ENCODE measurements at places on chromosomes 3 and 15.

GRCh38 chr15:98772895-98773294 is 124.6 kb downstream of the IGF1R start:
- DNase-seq = no peak

GRCh38 chr3:101202640-101203039 is 117.7 kb downstream of the IMPG2 start:
- DNase-seq = no peak

- DNase-seq = no peak
These were observed 9.4 kb upstream of the P2RY1 start for GRCh38 chr3:152825566-152825965.

DNA sequence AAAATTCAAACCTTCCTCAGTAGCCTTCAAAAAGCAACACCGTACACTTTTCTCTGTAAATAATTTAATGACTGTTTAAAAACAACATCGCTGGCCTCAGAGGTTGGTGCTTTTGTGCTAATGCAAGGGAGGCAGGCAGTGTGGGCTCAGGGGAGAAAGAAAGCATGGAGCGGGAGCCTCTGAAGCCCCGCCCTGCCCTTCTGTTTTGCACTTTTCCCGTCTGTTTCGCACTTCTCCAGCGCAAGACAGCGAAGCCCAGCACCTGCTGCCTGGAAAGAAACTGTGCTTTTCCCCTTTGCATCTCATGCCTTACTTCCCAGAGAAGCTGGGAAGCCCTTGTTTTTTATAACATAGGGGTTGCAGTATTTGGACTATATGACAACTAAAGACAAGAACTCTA is 23.1 kb downstream of the TRPM1 start:
- no peak for DNase-seq

- no peak for DNase-seq
These were observed 889.8 kb downstream of the MCTP2 start for GRCh38 chr15:95121191-95121590.

- no peak for DNase-seq
These were observed 19.4 kb downstream of the RASGRP1 start for GRCh38 chr15:38545179-38545578.

DNA sequence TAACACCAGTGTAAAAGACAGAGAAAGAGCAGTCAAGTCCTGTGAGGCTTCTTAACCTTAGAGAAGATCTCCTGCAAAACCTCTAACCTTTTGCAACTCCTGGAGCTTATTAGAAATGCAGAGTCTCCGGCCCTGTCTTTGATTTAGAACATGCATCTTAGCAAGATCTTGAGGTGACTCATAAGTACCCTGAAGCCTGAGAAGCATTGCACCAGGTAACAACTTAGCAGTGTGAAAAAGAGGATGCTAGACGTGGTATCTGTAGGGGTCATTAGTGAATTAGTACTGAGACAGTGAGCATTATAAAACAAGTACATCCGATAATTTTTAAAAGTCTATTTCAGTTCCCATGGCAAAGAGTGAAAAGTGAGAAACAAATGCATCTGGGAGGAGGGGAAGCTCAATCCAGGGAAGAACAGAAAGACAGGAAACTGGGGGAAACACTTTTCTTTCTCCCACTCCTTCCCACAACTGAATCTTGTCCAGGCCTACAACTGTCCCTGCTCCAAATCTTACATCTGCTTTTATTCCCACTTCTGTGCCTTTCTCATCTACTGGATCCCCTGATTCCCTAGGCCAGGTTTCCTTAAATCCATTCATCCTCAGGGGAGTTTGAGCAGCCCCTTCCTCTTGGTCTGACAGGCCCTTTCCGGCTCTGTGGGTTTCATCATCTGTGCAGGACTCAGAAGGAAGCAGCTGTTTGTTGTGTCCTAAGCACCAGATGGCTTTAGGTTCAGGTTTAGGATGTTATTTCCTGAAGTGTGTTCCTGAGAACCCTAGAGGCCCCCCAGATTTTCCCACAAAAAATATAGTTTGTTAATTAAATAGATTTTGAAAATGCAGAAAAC is 128.1 kb upstream of the IL12A start:
- no peak for DNase-seq

- no peak for DNase-seq
These were observed 18.7 kb upstream of the FOXP1 start for GRCh38 chr3:71602256-71602655.

DNA sequence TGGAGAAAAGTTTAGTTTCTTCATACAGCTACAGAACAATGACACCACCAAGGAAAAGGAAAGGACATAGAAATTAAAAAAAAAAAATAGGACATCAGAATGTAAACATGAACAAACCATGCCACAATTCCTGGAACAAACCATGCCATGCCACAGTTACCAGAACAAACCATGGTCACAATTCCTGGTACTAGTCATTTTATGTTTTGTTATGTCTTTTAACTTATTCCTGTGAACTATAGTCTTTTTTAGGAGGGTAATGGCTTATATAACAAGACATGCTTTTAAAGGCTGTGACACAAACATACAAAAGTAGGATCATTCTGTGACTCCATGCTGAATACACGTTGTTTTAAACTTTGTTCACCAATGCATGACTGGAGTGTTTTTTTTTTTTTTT is 42.8 kb downstream of the CD47 start:
- DNase-seq = no peak

DNA sequence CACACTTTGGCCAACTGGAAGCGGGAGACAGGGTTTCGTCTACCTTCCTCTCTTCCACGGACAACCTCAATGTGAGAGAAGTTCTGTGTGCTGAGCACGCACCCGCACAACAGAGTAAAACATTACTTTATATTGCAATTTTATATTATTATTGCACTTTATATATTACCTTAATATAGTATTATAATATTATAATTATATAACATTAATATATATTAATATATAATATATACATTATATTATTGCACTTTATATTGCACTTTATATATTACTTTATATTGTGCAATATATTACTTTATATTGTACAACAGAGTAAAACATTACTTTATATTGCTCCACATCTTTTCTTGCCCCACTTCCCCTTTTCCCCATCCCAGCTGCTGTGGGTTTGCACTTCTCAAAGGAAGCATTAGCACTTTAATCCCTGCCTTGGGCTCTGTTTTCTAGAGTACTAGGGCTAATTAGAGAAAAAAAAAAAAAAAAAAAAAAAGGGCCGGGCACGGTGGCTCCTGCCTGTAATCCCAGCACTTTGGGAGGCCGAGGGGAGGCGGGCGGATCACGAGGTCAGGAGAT is 76.4 kb upstream of the SLC4A7 start:
- no peak for DNase-seq

- no peak for DNase-seq
These were observed 21.2 kb downstream of the CFAP100 start for GRCh38 chr3:126415661-126416591.

DNA sequence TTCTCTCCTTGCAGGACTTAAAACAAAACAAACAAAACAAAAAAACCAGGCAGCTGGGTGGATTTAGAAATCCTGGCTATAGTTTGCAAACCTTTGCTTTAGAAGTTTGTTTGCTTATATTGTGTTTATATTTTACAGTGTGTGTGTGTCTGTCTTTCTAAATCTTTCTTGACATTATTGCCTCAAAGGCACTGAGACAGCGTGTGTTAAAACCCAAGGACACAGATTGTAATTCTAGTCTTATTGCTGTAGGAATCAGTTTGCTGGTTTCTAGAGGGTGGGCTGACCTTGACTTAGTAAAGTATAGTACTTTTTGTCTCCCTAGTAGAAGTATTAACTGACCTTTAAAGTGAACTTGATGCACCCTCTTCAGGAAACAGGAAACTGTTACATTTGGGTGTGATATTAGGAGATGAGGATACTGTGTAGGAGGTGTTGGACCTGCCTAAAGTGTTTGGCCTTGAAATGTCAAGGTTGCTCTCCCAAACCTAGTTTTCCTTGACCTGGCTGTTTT is 71.0 kb downstream of the TCF12 start:
- no peak for DNase-seq

GRCh38 chr3:132001999-132002398 is 32.8 kb downstream of the CPNE4 start:
- DNase-seq = no peak

DNA sequence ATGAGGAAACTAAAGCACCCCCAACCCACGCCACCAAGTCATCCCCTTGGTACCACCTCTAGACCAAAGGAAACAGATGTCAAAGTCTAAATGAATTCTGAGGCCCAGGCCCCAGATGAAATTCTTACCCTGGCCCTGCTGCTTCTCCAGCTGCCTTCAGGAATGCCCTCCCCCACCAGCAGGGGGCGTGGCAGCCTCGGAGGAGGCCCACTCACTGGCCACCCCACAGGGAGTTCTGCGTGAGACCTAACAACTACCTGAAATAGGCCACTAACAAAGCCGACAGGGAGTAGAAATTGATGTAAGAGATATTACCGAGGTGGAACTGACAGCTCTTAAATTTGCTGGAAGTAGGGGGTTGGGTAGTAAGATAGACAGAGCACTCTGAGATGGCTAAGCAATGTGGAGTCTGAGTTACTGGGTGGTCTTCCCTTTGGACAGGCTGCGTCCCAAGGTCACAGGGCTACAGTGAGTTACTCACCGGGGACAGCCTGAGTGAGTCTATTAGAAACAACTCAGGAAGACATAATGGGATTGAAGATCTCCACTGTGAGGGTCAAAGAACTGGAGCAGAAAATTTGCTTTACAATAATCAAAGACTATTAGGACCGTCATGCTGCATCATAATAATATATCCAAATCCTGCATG is 240.7 kb downstream of the SHOX2 start:
- peak; percentile 63 for DNase-seq

- DNase-seq = no peak
These were observed 31.2 kb upstream of the TOP2B start for GRCh38 chr3:25695731-25696420.

GRCh38 chr15:78951841-78952238 is 7.0 kb upstream of the CTSH start:
- no peak for DNase-seq

DNA sequence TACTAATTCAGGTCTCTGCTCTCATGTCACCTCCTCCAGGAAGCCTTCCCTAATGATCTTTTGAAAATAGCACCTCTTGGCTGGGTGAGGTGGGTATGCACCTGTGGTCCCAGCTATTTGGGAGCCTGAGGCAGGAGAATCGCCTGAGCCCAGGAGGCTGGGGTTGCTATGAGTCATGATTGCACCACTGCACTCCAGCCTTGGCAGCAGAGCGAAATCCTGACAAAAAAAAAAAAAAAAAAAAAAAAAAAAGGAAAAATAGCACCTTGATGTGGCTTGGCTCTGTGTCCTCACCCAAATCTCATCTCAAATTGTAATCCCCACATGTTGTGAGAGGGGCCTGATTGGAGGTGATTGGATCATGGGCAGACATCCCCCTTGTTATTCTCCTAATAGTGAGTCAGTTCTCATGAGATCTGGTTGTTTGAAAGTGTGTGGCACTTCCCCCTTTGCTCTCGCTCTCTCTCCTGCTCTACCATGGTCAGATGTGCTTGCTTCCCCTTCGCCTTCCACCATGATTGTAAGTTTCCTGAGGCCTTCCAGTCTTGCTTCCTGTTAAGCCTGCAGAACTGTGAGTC is 11.2 kb upstream of the RNU6-1 start:
- DNase-seq = no peak

DNA sequence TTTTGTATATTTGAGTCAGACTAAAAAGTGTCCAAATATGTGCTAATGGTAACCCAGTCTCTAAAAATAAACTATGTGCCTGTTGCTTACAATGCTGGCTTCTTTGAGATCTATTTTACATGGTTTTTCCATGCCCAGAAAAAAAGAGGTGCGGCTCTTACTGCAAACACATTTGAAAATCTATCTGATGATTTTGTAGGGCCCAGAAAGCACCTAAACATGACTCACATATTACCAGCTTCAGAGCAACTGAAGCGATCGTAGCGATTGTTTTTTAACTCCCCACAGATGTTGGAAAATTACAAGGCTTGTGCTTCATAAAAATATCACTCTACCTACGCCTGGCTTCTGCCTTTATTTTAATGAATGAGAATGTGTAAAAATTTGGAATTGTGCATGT is 53.5 kb downstream of the SUCNR1 start:
- DNase-seq = no peak

DNA sequence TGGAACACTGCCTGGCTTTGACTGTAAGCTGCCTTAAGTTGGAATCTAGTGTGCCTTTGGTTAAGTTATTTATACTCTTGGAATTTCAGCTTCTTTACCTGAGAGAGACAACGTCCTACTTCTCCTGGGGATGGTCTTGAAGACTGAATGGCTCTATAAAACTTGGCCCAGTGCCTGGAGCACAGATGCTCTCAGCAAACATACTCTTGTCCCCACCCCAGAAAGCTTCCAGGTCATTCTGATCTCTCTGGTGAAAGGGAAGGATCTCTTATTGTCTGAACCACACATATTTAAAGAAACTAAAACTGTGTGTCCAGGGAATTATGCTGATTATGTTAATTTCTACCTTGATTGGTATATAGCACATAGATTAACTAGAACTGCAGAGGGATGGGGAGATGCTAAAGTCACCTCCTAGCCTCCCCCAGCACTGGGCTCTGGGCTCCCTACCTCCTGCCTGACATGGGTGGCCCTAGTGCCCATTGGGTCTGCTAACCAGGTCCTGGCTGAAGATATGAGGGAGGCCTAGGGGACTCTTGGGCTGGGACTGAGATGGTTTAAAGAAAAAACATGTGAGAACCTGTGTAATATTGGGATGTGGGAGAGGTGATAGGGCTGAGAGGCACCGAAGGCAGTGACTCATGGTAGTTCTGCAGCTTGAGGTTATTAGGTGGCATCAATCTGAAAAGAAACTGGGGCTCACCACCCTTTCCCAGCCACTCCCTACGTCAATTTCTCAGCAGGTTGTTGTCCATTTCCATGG is 171.0 kb downstream of the RPLP1 start:
- no peak for DNase-seq

- DNase-seq = no peak
These were observed 16.3 kb downstream of the NUP210 start for GRCh38 chr3:13403847-13404246.

DNA sequence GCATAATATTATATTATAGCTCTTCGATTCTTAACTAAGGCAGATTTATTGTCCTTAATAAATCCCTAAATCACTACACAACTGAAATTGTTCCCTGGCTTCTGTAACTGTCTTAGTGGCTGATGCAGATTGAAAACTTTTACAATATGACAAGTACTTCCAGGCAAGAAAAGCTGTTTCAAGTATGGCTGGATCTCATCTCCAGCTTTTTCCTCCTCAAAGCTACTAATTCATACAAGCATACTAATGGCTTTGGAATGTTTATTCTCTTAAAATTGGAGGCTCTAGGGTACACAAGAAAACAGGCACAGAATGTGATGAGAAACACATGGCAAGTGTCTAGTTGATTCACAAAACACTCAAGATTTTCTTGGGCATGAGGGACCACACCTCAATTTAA is 351.5 kb upstream of the ICE2 start:
- DNase-seq = no peak

DNA sequence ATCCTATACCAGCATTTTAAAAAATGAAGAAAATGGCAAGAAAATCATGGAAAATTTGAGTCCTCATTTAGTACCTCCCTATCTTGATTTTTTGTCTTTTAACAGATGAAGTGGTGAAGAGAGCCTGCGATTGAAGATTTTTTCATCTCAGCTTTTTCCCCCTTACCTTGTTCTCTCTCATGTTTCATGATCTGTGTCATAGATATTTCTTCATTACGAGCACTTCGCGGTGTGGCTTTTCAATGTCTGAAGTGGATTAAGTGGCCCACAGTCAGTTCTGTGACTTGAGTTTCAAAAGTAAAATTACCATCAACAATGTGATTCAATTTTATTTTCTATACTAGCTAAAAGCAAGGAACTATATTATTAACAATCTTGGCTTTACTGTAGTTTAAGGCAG is 147.2 kb downstream of the FNDC3B start:
- DNase-seq = no peak

GRCh38 chr3:160660902-160661301 is 16.1 kb upstream of the ARL14 start:
- DNase-seq = no peak

- no peak for DNase-seq
These were observed 39.6 kb downstream of the ATP13A3 start for GRCh38 chr3:194447161-194447560.

GRCh38 chr15:92365906-92366305 is 27.8 kb upstream of the ST8SIA2 start:
- no peak for DNase-seq

All from activated T-cell treated with anti-CD3 and anti-CD28 coated beads, Interleukin-2, amount 50 U/mL, for 48 hours (primary cell).